ENCODE measurements at places on chromosomes 2 and 18. TPM values are rescaled to one million over a fixed set of nuclear protein-coding genes. Genes with fewer than 3 reads are reported as not detected.

The ZNF396 gene
- total RNA-seq, result 1.6 TPM

The ABCB11 gene
- total RNA-seq, result 0.79 TPM

The AGAP1 gene
- total RNA-seq, result 25.6 TPM

The EFR3B gene
- total RNA-seq, result 4.9 TPM

The GALNT3 gene
- total RNA-seq, result 20.3 TPM

The SCN7A gene
- 18.2 TPM for total RNA-seq

The PRKAG3 gene
- total RNA-seq, result 2.5 TPM

The MRPL30 gene
- 35.0 TPM for total RNA-seq

The NLRC4 gene
- total RNA-seq, result 2.3 TPM

The KCNS3 gene
- total RNA-seq, result 17.8 TPM

The SCN3A gene
- total RNA-seq, result 1.2 TPM

The CHST10 gene
- total RNA-seq, result 6.8 TPM

The TPGS2 gene
- total RNA-seq, result 38.3 TPM

The ASTL gene
- 0.30 TPM for total RNA-seq

The RHBDD1 gene
- 38.3 TPM for total RNA-seq

The ACYP2 gene
- 19.5 TPM for total RNA-seq

The AKAIN1 gene
- total RNA-seq, result not detected

The CHRND gene
- total RNA-seq, result 2.4 TPM

The IL1F10 gene
- 2.7 TPM for total RNA-seq

The GPR75 gene
- total RNA-seq, result 2.3 TPM

DNA sequence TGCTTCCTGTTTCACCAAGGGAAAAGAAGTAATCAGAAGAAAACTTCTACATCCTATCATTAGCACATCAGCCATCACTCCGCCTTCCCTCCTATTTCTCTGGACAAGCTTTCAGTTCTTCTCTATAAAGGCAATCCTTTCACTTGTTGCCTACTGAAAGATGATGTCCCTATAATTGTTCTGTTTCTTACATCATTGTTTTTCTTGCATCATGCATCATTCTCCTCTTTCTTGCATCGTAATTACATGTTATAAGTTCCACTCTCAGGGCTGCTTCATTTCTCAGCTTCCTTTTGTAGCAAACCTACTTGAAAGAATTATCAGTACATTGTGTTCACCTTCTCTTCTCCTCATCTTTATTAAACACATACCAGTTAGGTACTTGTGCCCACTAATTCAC lies 7.2 kb downstream of the SLC30A6 start:
- DNase-seq, result no peak

- DNase-seq, result no peak
Observed at GRCh38 chr2:52632543-52632942, 1135.1 kb upstream of the CHAC2 start.

- DNase-seq, result no peak
Observed at GRCh38 chr2:9165625-9166024, 41.0 kb upstream of the ASAP2 start.

DNA sequence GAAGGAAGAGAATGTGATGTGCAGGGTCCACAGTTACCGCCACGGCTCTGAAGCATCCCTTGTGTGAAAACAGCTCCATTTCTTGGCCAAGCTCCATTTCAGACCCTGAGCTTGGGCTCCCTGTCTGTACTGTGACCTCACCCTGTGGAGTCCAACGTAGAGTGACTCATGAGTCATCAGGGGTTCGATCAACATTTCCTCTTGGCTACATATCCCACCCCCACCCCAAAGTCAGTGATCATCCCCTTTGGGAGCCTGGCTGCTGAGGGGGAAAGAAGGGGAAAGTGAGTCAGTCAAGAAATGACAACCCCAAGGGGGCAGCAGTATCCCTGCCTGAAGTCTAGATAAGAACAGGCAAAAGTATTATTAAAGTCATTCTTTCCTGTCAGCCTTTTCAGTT lies 62.2 kb downstream of the PAPOLG start:
- DNase-seq, result no peak

GRCh38 chr2:119826370-119826961 lies 66.7 kb downstream of the PTPN4 start:
- no peak for DNase-seq

DNA sequence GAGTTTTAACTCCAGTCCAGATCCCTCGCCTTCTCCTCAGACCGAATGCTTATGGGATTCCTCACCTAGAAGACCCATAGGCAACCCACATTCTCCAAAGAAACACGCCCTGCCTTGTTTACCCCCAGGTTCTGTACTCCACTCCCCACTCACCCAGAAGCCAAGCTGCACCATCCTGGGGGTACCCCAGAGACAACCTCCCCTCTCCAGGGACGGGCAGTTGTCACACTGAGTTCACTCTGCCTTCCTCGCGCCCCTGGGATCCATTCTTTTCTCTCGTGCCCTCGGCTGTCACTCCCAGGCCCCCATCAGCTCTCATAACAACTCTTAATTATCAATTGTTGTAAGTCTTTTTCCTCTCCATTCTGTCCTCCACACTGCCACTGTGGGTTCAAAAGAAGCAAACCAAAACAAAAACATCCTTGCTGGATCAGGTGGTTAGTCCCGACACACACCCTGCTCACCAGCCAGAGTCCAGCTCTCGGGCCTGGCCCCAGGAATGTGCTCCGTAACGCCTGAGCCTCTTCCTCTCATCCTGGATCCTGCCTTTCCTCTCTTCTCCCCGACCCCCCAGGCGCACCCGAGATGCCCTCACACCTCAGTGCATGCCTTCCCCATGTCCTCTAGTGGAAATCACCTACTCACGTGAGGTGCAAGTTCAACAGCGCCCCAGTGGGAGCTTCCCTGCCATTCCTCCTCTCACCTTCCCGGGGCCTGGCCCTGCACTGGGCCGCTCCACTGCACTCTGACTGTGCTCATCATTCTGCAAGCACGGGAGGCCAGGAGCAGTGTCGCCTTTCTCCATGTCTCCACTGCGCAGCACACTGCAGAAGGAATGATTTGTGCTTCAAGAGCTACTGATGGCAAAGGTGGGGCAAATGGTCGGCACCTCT lies 20.7 kb downstream of the COX7A2L start:
- no peak for DNase-seq

DNA sequence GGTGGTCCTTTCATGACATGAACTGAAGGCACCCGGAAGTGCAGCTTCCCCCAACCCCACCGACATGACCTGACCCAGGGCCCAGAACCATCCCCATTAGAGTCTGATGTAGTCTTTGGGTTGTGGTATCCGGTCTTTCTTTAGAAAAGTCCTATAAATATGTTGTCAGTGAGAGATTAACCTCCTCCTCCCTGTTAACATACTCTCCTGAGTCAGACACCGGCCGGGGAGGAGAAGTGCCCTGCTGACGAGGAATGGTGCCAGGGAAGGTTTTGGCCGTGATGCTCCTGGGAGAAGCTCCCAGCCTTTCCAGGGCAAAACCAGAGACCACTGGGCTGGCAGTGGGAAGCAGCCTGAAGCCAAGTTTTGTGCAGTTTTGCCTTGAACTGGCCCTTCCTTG lies 109.0 kb downstream of the LAMA3 start:
- DNase-seq, result no peak

- DNase-seq, result no peak
Observed at GRCh38 chr2:222751238-222751637, 79.8 kb downstream of the MOGAT1 start.

DNA sequence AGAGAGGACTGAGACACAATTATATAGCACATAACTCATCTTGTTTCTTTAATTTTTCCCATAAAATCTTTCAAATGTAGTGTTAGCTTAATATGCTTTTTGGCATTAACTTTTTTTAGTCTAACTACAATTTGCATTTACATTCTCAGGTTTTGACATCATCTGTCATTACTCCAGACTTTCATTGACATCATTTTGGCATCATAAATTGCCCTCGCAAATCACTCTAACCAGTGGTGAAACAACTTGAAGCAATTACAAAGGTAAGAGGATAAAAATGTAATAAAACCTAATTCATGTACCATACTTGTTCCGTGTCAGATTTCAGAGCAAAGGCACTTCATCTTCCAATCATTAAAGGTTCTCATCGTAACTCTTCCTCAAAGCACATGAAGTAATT lies 41.4 kb downstream of the RFX8 start:
- peak; percentile 35 for DNase-seq

- no peak for DNase-seq
Observed at GRCh38 chr2:59996855-59997254, 556.6 kb downstream of the BCL11A start.

GRCh38 chr2:165113414-165113813 lies 90.4 kb downstream of the SCN3A start:
- no peak for DNase-seq

DNA sequence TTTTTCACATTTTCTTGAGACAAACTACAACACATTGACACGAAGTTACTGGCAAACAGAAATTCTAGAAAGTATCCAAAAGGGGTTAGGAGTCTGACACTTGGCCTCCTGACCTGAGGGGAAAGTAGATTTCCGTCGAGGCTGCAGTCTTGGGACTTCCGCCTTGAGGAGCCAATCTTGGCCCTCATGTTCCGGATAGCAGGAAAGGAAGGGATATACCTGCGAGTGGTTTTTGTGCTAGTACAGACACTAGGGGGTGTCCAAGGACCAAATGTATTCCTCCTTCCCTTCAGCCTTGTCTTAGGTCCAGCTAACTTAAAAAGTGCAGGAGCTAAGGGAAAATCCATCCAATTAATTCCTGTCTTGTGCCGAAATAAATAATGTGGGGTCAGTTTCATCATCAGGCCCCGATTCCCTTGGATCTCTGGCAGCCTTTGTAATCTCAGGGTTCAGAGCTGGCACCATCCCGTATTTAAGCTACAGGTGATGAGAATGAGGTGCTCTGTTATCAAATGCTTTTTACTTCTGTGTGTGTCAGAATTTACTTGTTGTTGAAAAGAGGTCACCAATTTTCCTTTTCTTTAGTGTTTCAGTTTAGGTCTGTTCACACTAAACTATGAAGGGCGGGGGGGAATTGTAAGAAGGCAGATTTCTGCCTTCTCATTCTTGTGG lies 330.2 kb upstream of the FANCL start:
- no peak for DNase-seq

GRCh38 chr2:237181844-237182243 lies 96.2 kb downstream of the COPS8 start:
- DNase-seq, result no peak

GRCh38 chr18:45295388-45295787 lies 319.9 kb upstream of the SLC14A2 start:
- no peak for DNase-seq

All from skin of body (tissue), 3 donors.